ENCODE measurements at places on chromosomes 6 and 20. TPM values are rescaled to one million over a fixed set of nuclear protein-coding genes. Genes with fewer than 3 reads are reported as not detected.

The ZFP57 gene
- total RNA-seq: not detected

- no peak for DNase-seq
Measured at GRCh38 chr20:51613580-51613979, 71.1 kb upstream of the NFATC2 start.

DNA sequence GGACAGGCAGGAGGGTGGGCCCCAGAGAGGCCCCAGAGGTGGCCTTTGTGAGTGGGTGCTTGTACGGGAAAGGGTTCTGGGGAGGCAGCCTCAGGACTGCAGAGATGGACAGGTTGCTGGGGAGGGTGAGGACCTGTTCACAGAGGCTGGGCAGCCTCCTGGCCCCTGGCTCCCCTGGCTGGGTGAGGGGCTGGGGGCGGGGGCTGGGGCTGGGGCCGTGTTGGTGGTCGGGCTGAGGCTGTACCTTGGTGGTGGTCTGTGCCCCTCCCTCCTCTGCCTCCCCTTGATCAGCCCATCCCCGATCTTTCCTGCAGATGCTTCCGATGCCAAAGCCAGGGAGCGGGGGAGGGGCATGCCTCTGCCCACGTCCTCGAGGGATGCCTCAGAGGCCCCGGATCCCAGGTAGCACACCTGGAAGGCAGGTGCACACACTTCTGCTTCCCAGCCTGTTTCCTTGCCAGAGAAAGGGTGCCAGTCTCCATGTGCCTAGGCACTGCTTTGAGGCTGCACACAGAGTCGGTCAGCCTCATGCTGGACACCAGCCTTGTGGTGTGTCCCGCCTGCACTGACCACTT lies 4.8 kb downstream of the TCEA2 start:
- no peak for DNase-seq

DNA sequence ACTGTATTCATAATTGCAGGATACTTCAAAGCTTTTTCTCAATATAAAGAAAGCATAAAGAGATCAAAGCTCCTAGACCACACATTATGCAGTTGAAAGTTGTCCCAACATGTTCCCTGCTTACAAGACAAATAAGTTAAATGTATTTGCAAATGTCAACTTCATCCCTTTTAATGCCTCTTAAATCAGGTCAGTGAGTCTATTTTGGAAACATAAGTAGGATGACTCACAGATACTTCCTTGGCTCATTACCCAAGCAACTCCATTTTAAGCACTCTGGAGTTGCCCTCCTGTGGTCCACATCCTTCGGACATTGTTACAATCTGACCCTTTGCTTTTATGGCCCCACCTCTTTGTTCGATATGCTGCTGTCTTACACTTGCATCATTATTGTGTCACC lies 162.0 kb downstream of the FAXC start:
- DNase-seq: no peak

GRCh38 chr6:45047573-45047972 lies 280.6 kb upstream of the RUNX2 start:
- no peak for DNase-seq

The SPATS1 gene
- not detected for total RNA-seq

DNA sequence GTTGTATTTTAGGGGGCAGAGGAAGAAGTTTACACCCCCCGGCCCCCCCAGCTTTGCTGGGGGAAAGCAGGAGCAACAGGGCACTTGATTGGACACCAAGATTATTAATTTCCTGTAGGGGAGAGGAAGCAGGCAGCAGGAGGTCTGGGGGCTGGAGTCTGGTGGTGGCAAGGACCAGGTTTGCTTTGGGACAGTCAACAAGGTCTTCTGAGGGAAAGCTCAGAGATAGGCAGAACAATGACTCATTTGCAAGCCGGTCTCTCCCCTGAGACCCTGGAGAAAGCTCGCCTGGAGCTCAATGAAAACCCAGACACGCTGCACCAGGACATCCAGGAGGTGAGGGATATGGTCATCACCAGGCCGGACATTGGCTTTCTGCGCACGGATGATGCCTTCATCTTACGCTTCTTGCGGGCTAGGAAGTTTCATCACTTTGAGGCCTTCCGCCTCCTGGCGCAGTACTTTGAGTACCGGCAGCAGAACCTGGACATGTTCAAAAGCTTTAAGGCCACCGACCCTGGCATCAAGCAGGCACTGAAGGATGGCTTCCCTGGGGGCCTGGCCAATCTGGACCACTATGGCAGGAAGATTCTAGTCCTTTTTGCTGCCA lies 1.6 kb downstream of the CLVS2 start:
- no peak for DNase-seq

- DNase-seq: no peak
Measured at GRCh38 chr20:58622671-58623578, 28.2 kb upstream of the STX16 start.

The ZNF512B gene
- total RNA-seq: 12.2 TPM

DNA sequence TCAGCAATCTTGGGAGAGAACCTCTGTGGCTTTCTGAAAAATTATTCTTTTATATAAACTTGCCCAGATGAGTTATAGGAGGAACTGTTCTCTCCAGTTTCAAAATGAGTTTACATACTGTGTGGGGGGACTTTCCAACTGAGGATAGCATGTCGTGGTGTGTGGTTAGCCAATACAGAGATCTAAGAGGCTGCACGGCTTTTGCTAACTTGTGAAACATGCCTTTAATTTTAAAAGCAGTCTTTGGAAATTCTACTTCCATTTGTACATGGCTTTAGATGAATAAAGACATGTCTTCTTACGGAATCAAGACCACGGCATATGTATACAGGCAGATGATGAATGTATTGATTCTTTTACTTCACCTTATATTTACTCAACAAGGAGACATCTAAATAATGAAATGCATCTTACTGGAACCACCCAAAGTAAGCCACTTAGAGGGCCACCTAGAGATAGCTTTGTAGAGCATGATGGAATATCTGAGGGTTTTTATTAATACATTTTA lies 39.8 kb downstream of the HIVEP1 start:
- DNase-seq: no peak

The MACROD2 gene
- total RNA-seq: 5.0 TPM

DNA sequence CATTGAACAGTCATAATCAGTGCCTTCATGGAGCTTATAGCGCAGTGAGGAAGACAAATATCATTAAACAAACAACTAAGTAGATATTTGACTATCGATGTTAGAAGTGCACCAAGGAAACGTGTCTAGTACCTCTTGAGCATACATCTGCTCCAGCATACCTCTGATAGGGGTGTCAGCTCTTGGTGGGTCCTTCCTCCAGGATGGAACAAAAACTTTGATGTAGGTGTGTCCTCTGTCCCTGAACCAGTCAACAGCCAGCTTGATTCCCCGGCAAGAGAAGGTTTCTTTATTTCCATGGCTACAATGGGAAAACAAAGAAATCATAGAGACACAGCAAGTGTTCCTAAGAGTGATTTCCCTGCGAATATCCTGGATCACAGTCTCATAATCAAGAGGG lies 23.1 kb downstream of the ZC3H12D start:
- DNase-seq: no peak

GRCh38 chr6:14468647-14469321 lies 351.2 kb downstream of the CD83 start:
- DNase-seq: no peak

- no peak for DNase-seq
Measured at GRCh38 chr6:138657065-138657425, 116.5 kb upstream of the CCDC28A start.

The ELOVL2 gene
- total RNA-seq: 2.4 TPM

GRCh38 chr20:51176876-51177275 lies 154.0 kb upstream of the KCNG1 start:
- DNase-seq: no peak
